Pulmonary artery endothelial cell (primary cell): ENCODE measurements at places on chromosomes 1 and 21. TPM values are rescaled to one million over a fixed set of nuclear protein-coding genes. Genes with fewer than 3 reads are reported as not detected.

DNA sequence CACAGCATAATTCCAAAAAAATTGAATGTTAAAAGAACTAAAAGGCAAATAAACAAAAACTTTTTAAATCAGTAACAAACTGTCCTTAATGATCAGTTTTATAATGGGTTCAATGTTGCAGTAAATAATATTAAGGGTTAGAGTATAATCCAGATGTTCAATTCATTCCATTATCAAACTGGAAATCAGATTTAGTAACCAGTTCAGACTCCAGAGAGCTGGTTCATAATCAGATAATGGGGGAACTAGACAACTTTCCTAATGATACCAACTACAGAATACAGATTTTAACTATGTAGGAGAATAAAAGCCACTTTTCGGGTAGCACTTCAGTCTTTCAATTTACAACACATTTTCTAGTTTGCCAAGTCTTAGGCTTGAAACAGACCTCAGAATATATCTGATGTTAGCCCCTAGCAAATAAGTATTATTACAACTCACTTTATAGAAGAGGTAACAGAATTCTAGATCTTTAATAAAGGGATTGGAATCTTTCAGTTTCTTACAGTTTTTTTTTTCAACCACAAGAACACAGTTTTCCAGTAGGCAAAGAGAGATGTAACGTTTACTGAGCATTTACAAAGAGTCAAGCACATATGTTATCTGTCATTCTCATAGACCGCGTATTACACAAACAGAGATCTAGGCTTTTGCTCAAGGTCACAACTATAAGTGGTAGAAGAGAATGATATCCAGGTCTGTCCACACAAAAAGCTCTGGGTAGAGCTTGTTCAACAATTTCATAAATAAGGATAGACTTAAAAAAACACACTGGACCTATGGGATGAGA is 1.9 kb upstream of the DCAF6 start:
- no peak for DNase-seq

SLC16A4 gene
- total RNA-seq = 15.3 and 19.4 TPM in 2 replicates

KRTAP7-1 gene
- not detected in 2 replicates for total RNA-seq

DNA sequence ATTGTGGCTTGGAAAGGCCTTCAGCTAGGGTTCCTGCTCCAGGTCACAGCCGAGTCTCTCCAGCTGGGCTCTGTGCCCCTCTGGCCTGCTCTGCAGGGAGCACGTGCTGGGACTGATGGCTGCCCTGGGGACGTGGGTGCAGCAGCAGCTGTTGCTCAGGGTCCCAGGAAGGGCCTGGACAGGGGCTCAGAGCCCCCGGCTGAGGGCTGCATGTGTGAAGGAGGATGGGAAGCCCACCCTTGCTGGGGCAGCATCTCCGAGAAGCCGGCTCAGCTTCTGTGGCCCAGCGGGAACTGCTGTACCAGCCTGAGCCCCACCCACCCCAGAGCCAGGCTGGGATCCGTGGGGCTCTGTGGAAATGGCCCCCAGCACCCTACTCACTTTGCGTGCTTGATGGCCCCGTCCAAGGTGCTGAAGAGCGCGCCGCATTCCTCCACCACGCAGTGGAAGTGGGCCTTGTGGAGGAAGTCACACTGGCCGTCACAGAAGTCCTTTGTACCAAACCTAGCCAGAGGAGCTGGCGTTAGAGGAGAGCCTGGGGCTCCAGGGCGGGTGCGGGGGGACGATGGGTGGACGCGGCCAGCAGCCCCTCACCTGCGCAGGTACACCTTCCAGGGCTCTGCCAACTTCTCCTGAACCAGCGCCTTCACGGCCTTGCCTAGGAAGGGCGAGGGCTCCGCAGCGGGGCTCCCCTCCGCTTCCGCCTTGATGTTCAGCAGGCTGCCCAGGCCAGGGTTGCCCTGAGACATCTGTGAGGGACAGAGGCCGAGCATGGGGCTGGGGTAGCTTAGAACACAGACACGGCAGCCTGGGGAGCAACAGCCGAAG is 147.5 kb downstream of the CASZ1 start:
- DNase-seq = no peak

DNA sequence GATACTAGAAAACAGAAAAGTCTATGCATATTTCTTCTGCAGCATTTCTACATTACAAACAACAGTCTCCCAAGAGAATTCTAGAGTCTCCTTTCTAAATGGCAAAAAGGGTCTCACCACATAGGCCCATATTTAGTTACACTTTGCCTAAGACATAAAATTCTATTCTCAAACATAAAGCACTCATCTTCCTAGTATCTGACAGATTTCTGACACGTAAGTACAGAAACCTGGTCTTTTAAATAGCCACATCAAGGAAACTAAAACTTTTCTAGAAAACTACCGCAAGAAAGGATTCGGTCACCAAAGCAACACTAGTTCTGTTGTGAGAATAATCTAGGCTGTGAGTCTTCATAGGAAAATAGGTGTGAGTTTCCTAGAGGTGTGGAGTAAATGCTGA is 33.6 kb upstream of the CTSK start:
- no peak for DNase-seq

- DNase-seq = no peak
Observed at GRCh38 chr1:109946511-109946910, 35.9 kb downstream of the CSF1 start.

- no peak for DNase-seq
Observed at GRCh38 chr1:2552189-2552588, 4.0 kb upstream of the TNFRSF14 start.

HSD17B7 gene
- total RNA-seq = 18.5 and 38.4 TPM in 2 replicates

DNA sequence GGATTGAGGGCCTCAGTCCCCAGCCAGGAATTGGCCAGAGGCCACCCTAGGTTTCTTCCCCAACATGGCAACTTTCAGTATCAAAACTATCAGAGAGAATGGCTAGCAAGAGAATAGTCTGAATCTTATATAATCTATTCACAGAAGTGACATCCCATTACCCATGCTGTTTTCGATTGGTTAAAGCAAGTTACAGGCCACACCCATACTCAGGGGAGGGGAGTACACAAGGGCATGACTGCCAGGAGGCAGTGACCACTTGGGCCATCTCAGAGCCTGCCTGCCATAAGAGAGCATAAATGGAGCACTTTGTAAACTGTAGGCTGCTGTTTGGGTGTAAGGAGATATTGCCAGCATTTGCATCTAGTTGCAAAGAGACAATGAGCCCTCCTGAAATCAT is 65.4 kb downstream of the FAM163A start:
- DNase-seq = no peak

GRCh38 chr1:115479055-115479482 is 141.0 kb upstream of the NGF start:
- DNase-seq = no peak

DNA sequence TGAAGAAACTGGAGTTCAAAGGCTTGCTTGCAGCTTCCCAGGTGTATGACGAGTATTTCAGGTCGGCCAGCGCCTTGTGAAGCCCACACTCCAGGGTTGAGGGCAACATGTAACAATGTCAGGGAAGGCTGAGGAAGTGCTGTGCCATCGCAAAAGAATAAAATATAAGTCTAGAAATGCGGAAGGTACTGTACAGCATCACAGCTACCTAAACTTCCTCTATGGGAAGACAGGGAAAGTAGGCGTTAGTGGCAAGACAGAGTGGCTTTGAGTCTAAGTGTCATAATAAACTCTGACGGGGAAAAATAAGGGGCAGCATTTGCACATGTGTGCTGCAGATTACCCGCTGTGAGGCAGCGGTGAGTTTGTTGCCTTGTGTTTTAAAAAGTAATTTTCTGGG is 28.9 kb downstream of the DOP1B start:
- DNase-seq = no peak

DNA sequence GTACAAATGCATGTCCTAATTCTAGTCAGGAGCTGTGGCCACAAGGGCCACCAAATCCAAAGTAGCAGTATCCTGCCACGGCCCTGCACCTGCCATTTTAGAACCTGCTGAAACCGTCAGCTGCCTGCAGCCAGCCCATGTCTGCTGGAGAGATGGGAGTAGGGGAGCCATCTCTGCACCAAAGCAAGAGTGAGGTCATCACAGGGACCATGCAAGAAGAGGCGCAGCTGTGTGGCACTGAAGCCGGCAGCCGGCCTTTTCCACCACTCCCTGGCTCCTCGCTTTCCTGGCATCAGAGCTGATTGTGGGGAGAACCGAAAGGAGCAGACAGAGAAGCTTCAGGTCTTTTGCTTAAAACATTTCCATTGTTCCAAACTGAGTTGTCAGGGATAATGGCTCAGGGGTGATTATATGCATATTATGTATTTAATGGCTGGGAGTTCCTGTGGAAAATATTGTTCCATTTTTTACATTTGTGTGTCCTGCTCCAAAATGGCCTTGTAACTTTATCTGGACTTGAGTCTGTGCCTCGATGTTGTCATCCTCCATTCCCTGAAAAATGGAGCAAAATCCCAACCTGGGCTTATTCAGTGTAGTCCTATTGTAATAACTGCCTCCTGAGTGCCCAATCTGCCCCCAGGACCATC is 18.7 kb upstream of the NBL1 start:
- DNase-seq = no peak

DNA sequence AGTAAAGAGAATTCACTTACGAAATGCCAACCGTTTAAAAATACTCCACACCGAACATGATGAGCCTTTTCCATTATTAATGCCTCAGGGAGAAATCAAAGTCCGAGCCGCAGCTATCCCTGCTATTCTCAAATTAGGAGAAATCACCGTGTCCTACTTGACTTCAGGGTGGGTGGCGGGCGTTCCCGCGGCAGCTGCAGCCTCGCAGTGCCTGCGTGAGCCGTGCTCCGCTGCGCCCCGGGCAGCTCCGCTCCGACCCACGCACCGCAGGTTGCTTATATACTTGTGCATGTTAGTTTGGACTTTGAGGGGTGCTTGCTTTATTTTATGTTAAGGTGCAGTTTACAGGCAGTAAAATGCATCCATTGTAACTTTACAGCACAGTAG is 35.6 kb upstream of the PCBP3 start:
- no peak for DNase-seq

TCEA3 gene
- total RNA-seq = 0.40 and 1.1 TPM in 2 replicates

DNA sequence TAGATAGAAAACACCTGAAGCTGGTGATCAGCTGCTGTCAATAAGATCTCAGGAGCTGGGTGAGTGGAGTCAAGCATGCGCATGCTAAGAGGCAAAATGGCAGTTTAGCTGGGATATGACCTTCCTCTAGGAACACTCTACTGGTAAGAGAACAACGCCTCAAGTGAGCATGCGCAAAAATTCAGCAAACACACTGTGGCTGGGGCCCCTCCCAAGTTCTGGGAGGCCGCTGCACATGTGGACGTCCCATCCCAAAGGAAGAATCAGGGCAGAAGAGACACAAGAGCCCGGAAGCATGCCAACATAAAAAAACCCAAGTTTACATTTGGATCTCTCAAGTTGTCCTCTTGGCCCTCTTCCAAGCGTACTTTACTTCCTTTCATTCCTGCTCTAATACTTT is 126.3 kb upstream of the F3 start:
- DNase-seq = no peak

DNA sequence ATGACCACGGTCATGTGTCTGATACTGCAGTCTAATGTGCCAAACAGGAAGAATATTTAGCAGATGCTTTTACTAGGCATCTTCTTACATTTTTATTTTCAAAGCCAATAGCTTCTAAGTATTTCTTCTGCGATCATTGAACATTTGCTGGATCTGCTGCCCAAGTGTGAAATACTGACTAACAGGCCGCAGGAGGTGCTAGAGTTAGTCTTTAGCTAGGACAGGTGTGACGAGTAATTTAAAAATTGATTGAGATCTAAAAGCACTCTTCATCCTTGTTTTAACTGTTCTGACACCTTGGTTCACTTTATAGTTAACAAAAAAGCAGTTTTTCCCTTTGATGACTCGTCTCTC is 748 bp upstream of the FAM78B start:
- DNase-seq = no peak

- no peak for DNase-seq
Observed at GRCh38 chr1:41626616-41627375, 142.3 kb upstream of the EDN2 start.

PTGFR gene
- total RNA-seq = 0.13 and 0.18 TPM in 2 replicates

GRCh38 chr1:227388214-227389168 is 70.2 kb upstream of the CDC42BPA start:
- DNase-seq = no peak

GPA33 gene
- total RNA-seq = not detected in 2 replicates
